Activated CD8-positive, alpha-beta memory T cell treated with anti-CD3 and anti-CD28 coated beads for 24 hours (primary cell): ENCODE measurements at places on chromosomes 12 and 14.
A peak's percentile ranks its signal among the peaks of the same experiment; 100 is the strongest.

DNA sequence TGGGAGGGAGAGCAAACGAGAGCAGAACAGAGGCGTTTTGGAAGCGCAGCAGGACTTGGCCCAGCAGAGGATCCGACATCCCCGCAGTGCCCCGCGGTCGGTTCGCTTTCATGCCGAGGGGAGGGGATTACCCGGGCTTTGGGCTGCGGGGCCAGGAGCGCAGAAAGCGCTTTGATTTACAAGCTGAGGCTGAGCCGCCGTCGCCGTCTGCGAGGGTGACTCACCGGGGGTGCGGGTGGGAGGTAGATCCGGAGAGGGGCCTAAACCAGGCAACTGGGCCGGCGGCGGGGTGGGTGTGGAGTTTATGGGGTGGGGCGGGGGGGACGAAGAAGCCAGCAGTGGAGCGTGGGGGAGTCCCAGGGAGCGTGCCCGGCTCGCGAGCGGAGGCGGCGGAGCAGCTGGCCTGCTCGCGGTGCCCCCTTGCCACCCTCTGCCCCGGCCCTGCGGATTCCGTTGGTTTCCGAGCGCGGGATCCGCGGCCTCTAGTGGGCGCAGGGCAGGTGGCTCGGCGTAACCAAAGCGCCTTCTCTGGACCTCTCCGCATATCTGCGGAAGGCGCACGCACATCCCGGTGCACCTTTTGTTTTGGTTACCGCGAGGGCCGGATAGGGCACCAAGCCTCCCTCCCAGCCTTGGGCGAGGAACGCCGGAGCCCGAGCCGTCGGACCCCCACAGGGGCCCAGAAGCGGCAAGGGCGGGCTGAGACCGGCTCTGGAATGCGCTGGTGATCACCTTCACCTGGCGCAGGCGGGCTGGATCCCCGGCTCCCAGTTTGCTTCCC is 2.6 kb downstream of the SIX4 start:
- peak; percentile 83 for DNase-seq

- no peak for DNase-seq
Measured at GRCh38 chr12:87405918-87406317, 623.3 kb downstream of the C12orf50 start.

DNA sequence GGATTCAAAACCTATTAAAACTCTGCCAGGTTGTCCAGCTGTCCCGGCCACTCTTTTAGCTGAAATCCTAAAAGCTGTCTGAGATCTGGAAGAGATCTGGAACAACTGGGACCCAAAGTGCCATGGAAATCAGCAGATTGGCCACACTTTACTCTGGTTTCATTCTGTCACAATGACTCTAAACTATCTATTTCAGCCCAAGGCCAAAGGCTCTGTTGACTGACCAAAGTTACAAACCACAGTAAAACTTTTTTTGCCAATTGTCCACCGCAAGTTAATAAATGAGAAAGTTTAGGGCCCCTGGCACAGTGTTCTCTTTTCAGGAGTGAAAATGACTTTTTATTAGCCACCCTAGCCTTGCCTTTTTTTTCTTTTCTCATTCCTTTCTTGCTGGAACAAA is 113.4 kb upstream of the CPM start:
- DNase-seq = no peak

GRCh38 chr12:29552324-29552927 is 54.9 kb upstream of the OVCH1 start:
- peak; percentile 76 for DNase-seq

- DNase-seq = no peak
Measured at GRCh38 chr12:42003031-42003430, 141.6 kb downstream of the GXYLT1 start.

DNA sequence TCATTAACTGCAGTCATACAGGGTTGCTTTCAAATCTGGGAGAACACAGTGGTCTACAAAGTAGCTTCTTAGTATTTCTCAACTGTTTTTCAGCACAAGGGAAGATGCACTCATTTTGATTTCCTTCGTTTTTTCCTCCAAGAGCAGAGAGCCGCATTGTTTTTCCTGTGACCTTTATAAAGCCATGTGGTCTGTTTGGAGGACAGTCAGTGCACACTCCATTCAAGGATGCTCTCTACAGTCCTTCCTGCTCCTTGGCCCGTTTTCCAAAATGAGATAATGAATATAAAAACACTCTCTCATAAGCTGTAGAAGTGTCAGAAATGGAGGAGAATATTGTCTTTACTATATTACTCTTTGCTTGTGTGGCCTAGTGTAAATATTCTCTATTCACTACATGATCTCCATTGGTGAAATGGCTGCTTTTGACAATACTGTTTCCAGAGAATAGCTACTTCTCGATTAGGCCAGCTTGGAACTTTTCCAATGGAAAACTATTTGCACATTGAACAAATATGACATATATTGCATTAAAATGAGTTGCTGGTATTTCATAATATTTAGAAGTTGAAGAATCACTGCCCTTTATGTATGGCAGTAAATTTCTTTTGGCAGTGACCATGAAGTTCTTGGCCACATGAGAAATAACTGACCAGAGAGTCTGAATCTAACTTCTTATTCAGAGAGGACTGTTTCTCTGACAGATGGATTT is 393.1 kb upstream of the RGS6 start:
- DNase-seq = no peak

- no peak for DNase-seq
Measured at GRCh38 chr12:104197264-104197663, 18.3 kb upstream of the TXNRD1 start.

DNA sequence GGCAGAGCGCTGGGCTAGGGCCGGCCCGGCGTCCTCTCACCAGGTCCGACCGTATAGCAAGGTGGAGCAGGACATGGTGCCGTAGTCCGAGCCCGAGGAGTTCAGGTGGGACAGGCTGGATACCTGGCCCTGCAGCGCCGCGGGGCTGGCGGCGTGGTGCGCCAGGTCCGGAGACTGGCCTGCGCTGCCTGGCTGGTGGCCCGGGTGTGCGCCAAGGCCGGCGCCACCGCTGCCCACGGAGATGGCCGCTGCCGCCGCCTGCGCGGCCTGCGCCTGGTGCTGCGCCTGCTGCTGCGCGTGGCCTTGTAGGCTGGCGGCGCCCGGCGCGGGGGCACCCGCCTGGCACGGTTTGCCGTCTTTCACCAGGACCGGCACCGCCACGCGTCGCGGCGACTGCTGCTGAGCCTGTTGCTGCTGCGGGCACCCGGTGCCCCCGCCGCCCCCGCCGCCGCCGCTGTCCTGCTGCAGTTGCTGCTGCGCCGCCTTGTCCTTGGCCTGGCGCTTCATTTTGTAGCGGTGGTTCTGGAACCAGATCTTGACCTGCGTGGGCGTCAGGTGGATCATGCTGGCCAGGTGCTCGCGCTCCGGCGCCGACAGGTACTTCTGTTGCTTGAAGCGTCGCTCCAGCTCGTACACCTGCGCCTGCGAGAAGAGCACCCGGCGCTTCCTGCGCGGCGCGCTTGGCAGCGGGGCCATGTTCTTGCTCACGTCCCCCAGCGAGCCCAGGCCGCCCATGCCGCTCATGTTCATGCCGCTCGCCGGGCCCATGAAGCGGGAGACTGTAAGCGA is 2.6 kb downstream of the NKX2-1 start:
- DNase-seq = no peak

DNA sequence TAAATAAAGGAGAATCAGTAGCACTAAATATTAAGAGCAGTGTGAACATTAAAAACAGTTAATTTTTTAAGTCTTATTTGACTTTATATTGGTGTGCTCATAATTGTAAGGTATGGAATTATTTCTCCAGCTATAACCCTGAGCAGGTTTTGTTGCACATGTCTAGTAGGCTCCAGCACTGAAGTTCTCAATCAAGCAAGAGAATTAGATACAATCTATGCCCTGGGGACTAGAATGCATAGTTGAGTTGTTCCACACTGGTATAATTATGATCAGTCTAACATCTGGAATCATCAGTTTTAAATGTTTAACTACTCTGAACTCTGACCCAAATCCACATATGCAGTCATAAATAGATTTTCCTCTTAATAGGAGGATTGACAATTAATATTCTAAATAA is 257.8 kb upstream of the ARHGAP5 start:
- no peak for DNase-seq
